ENCODE measurements at places on chromosomes 1 and 21.

GRCh38 chr1:93221913-93222312 lies 41.4 kb downstream of the CCDC18 start:
- DNase-seq: no peak

DNA sequence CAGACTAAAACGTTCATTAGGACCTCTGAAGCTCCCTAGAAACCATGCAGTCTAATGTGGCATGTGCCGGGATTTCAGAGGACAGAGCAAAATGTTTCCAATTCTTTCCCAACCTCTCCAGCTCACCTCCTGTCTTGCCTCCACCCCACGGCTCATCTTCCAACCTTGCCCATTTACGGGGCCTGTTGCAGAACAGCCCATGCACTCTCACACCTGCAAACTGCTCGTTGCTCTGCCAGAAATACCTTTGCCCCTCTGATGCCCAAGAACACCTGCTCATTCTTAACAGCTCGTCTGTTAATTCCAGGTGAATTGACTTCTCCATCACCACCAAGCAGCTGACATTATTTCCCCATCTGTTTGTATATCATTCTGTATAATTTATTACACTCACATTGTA lies 53.9 kb upstream of the LBR start:
- DNase-seq: no peak

DNA sequence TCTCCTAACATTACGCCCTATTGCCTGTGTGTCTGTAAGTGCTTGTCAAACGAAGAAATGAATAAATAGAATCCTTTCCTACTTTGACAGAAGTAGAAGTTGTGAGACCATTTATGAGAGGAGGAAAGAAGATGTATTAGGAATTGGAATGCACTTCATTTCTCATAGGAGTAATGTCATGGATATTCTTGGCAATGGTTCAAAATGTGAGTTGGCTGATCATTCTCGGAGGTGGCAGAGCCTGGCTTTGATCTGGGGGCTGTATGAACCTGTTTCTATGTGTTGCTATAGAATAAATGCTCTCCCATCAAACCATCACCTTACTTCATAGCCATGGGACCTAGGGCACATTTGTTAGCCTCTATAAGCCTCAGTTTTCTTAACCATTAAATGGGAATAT lies 10.1 kb upstream of the SERBP1 start:
- DNase-seq: no peak

GRCh38 chr1:8443558-8444194 lies 125.8 kb downstream of the SLC45A1 start:
- DNase-seq: no peak

- no peak for DNase-seq
Measured at GRCh38 chr1:44322367-44322766, 32.7 kb downstream of the ERI3 start.

GRCh38 chr1:229035054-229035747 lies 235.7 kb upstream of the RAB4A start:
- no peak for DNase-seq
